ENCODE measurements at places on chromosomes 13 and 19.

DNA sequence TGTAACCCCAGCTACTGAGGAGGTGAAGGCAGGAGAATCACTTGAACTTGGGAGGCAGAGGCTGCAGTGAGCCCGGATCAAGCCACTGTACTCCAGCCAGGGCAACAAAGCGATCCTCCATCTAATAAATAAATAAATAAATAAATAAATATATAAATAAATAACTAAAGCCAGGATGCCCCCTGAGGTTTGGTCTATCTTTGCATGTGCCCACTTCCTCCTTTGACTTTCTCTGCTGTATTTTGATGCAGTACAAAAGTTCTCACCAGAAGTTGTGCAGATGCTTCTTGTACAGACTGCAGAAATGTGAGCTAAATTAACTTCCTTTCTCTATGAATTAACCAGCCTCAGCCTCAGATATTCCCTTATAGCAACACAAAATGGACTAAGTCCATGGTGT, 6.5 kb upstream of the N4BP2L2 start:
- DNase-seq = no peak

- DNase-seq = no peak
These were observed 134.1 kb upstream of the TSHZ3 start for GRCh38 chr19:31483226-31483857.

GRCh38 chr19:28655054-28655453, 557.9 kb downstream of the UQCRFS1 start:
- no peak for DNase-seq

DNA sequence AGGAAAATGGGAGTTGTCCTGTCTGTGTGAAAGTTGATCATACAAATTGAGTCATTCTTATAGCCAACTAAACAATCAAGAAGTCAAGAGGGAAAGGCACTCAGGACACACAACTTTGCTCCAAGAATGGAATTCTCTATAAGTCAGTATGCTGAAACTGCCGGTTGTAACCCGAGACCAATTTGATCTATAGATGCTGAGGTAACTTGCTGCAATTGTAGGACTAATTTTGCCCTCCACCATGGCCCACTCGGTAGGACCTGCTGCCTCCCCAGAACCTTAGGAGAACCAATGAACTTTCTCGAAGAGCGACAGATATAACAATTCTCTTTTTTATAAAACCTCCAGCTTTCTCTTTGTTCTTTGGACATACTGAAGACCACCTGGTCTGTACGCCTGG, 157.0 kb downstream of the RNF17 start:
- DNase-seq = no peak

- no peak for DNase-seq
These were observed 260.0 kb downstream of the FGF14 start for GRCh38 chr13:102141625-102142472.

DNA sequence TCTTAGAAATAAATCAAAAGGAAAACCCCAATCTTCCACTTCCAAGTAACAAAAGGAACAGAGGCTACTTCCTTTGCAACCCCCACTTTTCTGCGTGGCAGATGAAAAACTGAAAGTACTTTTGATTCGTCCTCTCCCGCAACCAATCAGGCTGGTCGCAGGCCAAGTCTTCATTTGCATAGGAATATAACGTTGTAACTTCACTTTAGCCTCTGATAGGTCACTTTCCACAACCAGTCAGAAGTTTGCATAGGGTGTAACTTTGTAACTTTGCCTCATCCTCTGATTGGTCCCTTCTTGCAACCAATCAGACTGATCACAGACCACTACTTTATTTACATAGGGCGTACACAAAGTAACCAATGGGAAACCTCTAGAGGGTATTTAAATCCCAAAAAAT, 37.2 kb downstream of the TGDS start:
- no peak for DNase-seq

DNA sequence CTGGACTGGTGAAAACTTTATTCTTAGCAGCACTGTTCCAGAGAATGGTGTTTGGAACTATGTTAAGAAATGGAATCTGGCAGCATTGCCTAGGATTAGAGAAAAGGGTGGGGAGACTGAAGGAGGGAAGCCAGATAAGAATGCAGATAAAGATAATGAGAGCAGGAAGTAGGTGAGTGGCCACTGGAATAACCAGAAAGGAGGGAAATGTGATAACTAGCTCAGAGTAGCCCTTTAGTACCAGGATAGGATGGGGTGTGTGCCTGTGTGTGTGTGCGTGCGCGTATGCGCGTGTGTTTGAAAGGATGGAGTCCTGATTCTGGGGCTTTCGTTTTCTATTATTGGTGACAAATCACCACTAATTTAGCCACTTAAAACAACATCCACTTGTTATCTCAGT, 33.4 kb upstream of the FRY start:
- no peak for DNase-seq

GRCh38 chr13:112435973-112436372, 59.8 kb downstream of the SPACA7 start:
- no peak for DNase-seq

DNA sequence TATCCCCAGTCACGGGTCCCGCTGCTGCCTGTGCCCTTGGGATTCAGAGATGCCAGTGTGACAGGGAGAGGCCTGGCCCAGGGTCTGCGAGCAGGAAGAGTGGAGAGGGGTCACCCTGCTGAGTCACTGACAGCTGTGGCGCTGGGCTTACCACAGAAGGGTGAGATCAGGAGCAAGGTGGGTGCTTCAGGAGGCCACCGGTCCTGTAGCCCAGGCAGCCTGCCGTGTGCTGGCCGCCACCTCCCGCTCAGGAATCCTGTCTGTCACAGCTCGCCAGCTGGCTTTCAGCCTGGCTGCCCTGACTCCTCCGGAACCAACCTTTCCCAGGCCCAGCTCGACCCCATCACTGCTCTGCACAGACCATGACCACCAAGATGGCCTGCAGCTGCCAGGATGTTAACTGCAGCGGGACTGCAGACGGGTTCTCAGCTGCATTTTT, 25.3 kb downstream of the NAXD start:
- peak; percentile 73 for DNase-seq

- DNase-seq = peak; percentile 52
These were observed at the start of gene PPP1R12C for GRCh38 chr19:55116859-55117662. Gene PPP1R12C, minus strand, starts transcription at chr19:55117637. Its CDS starts 94 bp downstream, at chr19:55117543.
